ENCODE measurements at places on chromosomes 12 and 14.

GRCh38 chr12:89756585-89757398 lies 48.2 kb upstream of the ATP2B1 start:
- DNase-seq = no peak

- no peak for DNase-seq
These were observed 505.1 kb upstream of the SYT1 start for GRCh38 chr12:78359520-78359919.

- no peak for DNase-seq
These were observed 51.8 kb upstream of the PRICKLE1 start for GRCh38 chr12:42641221-42641885.

GRCh38 chr12:47907851-47908454 lies 3.2 kb upstream of the VDR start:
- DNase-seq = no peak

DNA sequence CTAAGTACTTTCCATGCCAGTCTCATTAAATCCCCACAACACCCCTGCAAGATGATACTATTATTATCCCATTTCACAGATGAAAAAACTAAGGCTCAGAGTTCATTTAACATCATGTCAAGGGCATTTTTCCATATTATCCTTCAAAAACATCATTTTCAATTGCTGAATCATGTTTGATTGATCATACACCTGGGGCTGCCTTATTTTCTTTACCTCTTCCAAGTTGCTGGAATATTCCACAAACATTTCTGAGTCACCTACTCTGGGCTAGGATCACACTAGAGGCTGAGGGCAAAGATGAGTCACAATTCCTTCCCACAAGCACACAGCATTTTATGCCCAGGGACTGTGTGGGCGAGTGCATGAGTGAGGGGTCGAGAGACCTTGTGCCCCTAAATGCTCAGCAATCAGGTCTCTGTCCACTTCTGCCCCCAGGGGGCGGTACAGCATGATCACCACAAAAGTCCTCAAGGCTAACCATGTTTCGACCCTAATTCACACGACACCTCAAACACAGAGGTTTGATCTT lies 14.1 kb upstream of the TMEM119 start:
- DNase-seq = no peak

DNA sequence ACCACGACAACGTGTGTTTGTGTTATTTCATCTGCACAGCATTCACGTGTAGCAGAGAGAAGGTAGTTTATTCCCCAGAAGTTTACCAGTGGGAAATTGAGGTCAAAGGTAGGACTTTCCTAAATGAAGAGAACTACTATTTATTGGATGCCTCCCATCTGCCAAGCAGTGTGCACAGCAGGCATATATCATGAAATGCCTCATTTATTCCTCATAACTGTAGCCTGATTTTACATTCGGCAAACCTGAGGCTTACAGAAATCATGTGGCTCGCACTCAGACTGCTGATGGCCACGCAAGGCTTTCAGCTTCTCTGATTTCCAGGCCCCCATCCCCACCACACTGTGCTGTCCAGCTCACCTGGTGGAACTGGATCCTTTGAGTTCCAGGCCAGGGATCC lies 33.5 kb downstream of the NTF3 start:
- DNase-seq = no peak

DNA sequence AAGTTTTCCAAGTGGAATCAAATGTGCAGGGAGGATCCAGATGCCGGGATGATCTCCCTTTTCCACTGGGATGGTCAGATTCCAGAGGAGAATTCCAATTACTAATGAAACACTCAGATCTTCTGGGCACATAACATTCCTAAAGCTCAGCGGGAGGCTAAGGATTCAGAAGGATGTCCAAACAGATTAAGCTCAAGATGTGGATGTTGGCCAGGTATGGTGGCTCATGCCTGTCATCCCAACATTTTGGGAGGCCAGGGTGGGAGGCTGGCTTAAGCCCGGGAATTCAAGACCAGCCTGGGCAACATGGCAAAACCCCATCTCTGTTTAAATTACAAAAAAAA lies 62.0 kb upstream of the PNMA1 start:
- no peak for DNase-seq

- no peak for DNase-seq
These were observed 104.6 kb downstream of the ITPR2 start for GRCh38 chr12:26728205-26729050.

GRCh38 chr12:85060916-85061315 lies 24.8 kb downstream of the LRRIQ1 start:
- no peak for DNase-seq

DNA sequence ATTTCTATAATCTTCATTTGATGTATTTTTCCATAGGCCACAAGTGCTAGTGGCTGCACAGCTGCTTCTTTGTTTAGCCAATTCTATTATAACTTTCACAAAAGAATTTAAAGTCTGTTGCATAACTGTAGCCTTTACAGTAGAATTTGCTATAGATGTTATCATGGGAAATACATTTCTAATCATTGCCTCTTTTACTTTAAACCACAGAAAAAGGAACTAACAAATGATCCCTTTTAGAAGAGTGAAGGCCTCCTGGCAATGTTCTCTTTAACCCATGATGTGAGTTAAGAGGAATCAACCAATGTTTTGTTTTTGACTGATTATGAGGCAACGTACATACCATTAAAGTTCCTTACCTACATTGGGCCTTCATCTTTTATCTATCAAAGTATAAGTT lies 68.8 kb downstream of the RPL10L start:
- no peak for DNase-seq

- DNase-seq = no peak
These were observed 304.1 kb downstream of the ITPR2 start for GRCh38 chr12:26528943-26529342.

DNA sequence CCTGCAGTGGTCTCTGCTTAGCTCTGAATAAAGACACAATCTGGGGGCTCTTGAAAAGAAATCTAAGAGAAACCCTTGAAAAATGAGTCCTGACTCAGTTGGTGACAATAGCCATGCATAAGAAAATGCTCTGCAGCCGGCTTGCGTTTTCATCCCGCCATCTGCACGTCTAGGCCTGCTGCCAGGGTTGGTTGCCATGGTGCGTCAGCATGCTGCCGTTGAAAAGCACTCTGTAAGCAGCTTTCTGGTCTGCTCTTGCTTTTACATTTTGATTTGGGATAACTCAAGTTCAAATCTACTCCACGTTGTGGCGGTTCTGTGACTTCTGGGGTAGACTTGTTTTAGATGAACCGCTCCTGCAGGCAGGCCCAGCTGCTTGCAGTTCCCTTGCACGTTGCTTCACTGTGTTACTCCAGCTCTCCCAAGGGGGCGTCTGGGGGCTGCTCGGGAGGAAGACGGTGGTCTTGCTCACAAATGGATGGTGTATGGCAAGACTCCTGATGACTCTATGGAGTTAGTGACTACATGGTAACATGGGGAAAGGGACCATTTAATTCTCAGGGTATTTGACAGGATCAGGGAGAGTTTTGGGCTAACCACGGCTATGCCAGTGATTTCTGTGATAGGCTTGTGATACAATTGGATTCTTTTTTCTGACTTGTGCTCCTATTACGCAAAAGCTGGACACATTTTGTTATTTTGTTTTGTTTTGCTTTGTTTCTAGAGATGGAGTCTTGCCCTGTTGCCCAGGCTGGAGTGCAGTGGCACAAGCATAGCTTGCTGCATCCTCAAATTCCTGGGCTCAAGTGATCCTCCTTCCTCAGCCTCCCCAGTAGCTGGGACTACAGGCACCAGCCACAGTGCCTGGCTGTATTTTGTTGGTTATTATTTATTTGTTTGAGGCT lies 15.8 kb downstream of the WNT5B start:
- peak; percentile 91 for DNase-seq

GRCh38 chr12:19181666-19182426 lies 52.3 kb downstream of the PLEKHA5 start:
- no peak for DNase-seq

Measured in posterior cingulate gyrus (tissue), 11 donors.